ENCODE measurements at places on chromosomes 2 and 18.

DNA sequence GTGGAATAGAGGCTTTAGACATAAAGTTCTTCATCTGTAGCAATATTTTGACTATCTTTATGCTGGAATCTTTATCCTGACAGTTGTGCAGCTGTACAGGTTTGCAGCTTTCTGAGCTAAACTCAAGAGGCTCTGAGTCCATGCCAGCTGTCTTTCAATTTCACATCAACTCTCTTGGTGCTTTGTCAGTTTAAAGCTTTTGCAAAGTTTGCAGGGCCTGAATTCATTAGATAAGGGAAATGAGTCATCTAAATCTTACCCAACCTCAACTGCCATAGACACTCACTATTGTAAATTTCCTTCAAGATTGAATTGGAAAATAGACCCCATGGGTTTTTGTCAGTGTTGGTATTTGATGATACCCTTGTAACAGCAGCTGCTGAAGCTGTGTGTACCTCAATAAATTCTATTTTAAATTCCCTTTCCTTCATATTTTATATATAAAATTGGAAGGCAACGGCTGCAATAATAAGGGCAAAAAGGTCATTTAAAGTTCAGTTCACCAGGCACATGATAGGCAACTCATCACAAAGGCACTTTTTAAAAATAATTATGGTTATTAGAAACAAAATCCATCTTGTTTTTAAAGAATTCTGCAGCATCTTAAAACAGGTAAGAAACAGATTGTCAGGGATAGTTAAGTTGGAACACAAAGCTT, 169.9 kb upstream of the SLC39A10 start:
- DNase-seq = no peak

DNA sequence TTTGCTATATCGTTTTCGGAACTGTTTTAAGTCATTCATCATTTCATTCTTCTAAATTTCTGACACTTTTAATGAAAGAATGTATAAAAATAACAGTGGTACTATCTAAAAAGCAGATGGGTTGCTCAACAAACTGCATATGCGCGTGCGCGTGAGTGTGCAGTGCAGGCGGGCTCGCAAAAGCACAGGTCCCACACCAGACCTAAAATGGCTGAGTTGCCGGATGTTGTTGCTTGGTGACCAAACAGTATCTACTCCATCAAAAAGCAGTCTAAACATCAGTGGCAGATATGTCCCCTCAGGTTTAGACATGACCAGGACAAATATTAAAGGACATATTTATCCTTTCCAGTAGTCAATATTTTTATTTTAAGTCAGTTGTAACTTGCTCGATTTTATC, 5.1 kb downstream of the NOL4 start:
- no peak for DNase-seq

- no peak for DNase-seq
Observed at GRCh38 chr18:23684515-23685197, 4.6 kb upstream of the LAMA3 start.

DNA sequence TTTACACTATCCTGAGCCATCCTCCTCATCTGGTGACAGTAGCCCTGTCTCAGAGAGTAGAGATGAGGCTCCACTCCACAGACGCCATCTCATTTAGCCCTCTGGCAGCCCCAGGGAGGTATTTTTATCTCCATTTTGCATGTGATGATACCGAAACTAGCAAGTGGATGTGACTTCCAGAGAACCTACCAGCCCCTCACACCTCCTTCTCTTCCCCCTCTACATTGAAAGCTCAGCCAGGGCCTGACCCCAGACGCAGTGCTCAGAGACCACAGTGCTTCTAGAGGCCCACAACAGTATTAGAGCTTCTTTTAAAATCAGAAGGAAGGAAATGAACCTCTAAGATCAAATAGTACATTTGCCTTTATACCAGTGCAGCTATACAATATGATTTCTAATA, 8.3 kb downstream of the GYPC start:
- no peak for DNase-seq

DNA sequence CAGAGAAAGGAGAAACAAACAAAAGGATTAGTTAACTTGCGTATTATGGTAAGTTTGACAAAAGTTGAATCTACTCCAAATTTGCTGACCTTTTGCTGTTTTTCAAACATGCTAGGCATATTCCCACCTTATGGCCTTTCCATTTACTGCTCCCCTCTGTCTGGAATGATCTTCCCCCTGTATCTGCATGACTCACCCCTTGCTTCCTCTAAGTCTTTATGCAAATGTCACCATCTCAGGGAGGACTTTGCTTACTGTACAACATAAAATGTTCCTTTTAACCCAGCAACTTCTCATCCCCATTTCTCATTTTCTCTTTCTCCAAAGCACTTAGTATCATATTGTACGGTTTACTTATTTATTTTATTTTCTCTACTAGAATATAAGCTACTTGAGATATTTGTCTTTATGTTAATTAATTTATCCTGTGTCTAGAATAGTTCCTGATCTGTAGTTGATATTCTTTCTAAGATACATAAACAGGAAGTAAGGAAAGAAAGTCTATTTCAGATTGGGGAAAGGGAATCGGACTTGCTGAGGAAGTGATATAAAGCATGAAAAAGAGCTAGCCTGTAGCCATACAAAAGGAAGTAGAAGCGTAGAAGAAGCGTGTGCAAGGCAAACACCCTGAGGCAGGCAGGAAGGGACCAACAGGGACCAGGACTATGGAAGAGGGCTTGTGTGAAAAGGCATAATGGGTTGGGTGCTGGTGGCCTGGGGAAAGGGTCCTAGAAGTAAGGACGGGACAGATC, 144.9 kb upstream of the ERBB4 start:
- DNase-seq = no peak

- no peak for DNase-seq
Observed at GRCh38 chr2:75495862-75496261, 64.9 kb downstream of the EVA1A start.

DNA sequence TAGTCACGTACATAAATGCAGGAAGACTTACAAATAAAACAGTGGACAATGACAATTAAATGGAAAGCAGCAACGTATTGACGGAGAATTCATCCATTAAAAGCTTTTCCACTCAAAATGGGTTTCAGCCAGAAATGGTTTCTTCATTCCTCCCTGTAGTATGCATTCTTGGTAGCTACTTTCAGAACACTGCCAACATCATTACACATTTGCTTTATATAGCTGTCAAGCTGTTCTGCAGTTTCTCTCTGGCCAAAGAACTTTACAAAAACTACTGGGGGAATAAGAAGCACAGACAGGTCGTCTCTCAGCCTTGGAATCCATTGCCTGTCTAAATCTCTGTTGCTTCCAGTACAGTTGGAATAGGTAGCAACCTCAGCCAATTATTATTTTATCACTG, 84.1 kb upstream of the NCKAP5 start:
- DNase-seq = no peak

DNA sequence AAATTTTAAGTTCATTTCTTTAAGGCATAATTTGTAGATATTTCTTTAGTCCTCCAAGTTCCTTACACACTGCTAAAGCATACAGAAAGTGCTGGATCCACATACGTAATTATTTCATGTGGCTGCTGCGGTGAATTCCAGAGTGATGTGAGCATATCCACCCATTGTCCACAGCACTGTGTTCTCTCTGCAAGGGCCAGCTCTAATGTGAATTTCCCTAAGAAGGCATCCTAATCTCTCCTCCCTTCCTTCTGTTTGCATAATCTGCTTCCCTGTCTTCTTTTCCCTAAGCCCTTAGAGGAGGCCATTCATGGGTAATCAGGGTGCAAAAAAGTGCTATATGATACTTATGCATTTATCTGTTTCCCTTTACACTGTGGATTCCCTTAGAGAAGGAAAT, 57.2 kb downstream of the COBLL1 start:
- DNase-seq = no peak

DNA sequence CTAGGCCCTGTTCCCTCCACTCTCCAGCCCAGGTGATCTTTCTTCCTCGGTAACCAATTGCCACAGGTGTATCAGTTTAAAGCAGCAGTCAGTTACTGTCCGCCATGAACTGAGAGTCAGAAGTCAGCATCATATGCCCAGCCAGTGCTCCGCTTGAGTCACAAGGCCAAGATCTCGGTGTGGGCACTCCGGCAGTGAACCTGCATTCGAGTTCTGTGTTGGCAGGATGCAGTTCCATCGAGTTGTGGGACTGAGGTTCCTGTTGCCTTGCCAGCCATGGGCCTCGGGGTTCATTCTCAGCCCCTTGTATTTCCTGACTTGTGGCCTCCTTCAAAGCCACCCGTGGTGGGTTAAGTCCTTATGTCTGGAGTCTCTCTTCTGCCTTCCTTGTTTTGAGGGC, 3.1 kb upstream of the TMEM185B start:
- no peak for DNase-seq

DNA sequence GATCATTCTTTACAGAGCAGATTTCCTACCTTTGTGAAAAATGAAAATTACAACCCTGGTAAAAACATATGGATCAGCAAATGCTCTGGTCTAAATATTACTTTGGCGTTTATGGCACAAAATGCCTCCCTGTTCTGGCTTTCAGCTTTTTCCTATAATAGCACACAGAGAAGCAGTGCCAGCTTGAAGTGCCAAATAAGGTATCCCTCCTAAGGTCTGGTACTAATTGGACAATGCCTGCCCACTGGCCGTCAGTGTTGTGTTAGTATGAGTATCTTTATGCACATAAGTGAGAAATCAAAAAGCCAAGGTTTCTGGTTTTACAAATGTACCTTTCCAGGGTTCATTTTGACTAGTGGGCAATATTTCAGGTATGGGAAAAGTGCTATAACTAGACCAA, 1293.7 kb upstream of the FAM98A start:
- no peak for DNase-seq

GRCh38 chr2:240269380-240269779, 128.9 kb upstream of the OTOS start:
- DNase-seq = no peak

DNA sequence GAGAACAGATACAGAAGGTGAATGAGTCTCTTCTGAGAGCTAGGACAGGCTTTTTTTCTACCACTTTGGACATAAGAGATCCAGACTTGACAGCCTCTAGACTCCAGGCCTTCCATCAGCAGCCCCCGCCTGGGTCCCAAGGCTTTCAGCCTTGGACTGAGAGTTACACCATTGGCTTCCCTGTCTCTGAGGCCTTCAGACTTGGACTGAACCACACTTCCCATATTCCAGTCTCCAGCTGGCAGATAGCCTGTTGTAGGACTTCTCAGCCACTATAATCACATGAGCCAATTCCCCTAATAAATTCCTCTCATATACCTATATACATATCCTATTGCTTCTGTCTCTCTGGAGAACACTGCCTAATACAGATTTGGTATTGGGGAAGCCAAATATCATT, 128.2 kb downstream of the MCFD2 start:
- no peak for DNase-seq

- DNase-seq = no peak
Observed at GRCh38 chr2:120108049-120108448, 95.2 kb downstream of the EPB41L5 start.

- DNase-seq = no peak
Observed at GRCh38 chr2:16413285-16413684, 252.3 kb downstream of the CYRIA start.

GRCh38 chr2:105411720-105412407, 13.0 kb upstream of the FHL2 start:
- no peak for DNase-seq

GRCh38 chr2:29130295-29130694, 15.1 kb downstream of the CLIP4 start:
- no peak for DNase-seq

GRCh38 chr2:3566806-3567205, 8.3 kb upstream of the RPS7 start:
- no peak for DNase-seq

DNA sequence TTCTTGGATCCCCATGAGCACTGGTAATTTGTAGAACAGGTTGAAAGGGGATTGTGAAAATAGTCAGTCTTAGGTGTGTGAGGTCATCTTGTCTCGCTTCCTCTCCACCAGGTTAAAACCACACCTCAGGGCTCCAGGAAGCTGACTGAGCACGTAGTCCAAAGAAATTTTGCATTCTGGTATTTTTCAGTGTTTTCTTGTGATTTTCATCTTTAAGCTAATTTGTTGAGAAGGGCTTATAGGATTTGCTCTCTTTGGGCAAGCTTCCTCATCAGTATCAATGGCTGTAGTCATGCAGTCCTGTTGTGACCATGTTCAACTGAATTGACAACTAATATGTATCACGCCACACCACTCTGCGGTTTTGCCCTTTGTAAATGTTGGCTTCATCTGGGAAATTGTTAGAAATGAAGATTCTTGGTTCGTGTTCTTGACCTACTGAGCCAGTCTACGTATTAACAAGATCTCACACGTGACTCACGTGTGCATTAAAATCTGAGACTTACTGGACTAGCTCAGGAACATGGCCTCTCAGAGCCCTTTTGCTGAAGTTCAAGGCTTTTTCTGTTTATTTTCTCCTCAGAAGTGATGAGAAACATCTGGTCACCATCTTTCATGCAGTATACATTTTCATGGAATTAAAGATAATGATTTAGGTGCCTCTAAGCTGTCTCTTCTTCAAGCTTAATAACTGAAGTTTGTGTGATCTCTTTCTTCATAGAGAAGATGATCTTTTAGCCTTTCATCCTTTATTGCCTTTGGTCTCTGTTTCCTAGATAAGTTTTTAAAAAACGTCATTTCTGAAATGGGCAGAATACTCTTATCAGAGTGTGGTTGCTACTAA, 32.8 kb downstream of the FMNL2 start:
- DNase-seq = no peak

- no peak for DNase-seq
Observed at GRCh38 chr2:233422649-233423551, 68.6 kb downstream of the DGKD start.

- DNase-seq = no peak
Observed at GRCh38 chr2:186345745-186346144, 140.3 kb upstream of the ZC3H15 start.

DNA sequence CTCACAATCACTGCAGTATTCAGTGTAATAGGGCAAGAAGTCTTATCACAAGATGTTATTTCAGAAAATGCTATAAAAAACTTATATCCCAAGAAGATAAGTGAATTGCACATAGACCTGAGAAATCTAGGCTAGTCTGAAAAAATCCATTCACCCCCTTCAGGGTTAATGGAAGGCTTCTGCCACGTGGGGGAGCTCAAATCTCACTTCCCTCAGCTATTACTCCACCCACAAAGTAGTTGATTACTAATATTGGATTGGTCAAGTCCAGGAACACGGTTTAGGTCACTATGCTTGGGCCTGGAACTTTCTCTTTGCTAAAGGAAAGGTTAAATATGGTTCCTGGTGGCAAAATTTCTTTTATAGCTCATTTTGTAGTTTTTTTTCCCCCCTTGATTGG, 51.2 kb upstream of the ADAM23 start:
- DNase-seq = no peak

GRCh38 chr18:57929922-57930321, 114.1 kb upstream of the NEDD4L start:
- DNase-seq = no peak

DNA sequence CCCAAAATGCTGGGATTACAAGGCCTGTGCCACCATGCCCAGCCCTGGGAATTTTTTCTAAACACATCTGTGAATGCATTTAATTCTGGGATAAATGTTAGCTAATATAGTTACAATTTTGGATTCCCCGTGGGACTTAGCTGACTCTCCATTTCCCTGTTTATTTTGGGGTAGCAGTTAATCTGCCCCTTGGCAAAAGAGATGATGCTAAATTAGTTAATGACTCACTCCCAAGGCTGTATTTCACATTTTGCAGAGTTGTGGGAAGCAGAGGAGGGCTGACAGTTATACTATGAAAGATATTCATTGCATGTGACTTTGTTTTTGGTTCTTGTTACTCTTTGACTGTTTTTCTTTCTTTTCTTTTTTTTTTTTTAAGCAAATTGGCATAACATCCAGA, 3.2 kb downstream of the MTHFD2 start:
- DNase-seq = no peak

GRCh38 chr18:75531212-75531850, 103.8 kb upstream of the SMIM21 start:
- DNase-seq = no peak
